Dermis lymphatic vessel endothelial cell (primary cell): ENCODE measurements at places on chromosomes 5 and 9. TPM values are rescaled to one million over a fixed set of nuclear protein-coding genes. Genes with fewer than 3 reads are reported as not detected.

AQP7 gene
- total RNA-seq: 0.11 TPM in 1 of 2 replicates, not detected in the other

CCNJL gene
- total RNA-seq: 4.0 and 6.6 TPM in 2 replicates

FRRS1L gene
- under 0.01 TPM in 2 replicates for total RNA-seq

DEPDC1B gene
- total RNA-seq: 1.6 and 3.1 TPM in 2 replicates

LCN6 gene
- not detected in 2 replicates for total RNA-seq

TAF11L10 gene
- total RNA-seq: not detected in 2 replicates

C5orf58 gene
- not detected in 2 replicates for total RNA-seq

SV2C gene
- total RNA-seq: under 0.01 TPM in 2 replicates

LECT2 gene
- not detected in 2 replicates for total RNA-seq

PIP5K1B gene
- total RNA-seq: 0.09 and 0.11 TPM in 2 replicates

PCDHGC4 gene
- 0.65 and 0.95 TPM in 2 replicates for total RNA-seq

BTNL9 gene
- 0.11 and 0.60 TPM in 2 replicates for total RNA-seq

C9 gene
- 0.09 and 0.11 TPM in 2 replicates for total RNA-seq

LHFPL2 gene
- total RNA-seq: 32.1 and 35.4 TPM in 2 replicates

ZNG1F gene
- 3.3 and 5.5 TPM in 2 replicates for total RNA-seq

GRIN3A gene
- total RNA-seq: under 0.01 TPM in 1 of 2 replicates, not detected in the other

SCGB3A2 gene
- not detected in 2 replicates for total RNA-seq

KDM4C gene
- total RNA-seq: 21.3 and 21.8 TPM in 2 replicates

GRPEL2 gene
- 43.9 and 57.2 TPM in 2 replicates for total RNA-seq

ARHGEF39 gene
- total RNA-seq: 0.17 and 0.33 TPM in 2 replicates

SPATA31A3 gene
- not detected in 2 replicates for total RNA-seq

LIFR gene
- 46.1 and 66.9 TPM in 2 replicates for total RNA-seq

C9orf50 gene
- not detected in 2 replicates for total RNA-seq

TOR2A gene
- total RNA-seq: 4.9 and 5.5 TPM in 2 replicates

IRX1 gene
- under 0.01 TPM in 1 of 2 replicates, not detected in the other for total RNA-seq

PCDHA8 gene
- under 0.01 and 0.09 TPM in 2 replicates for total RNA-seq

TOPORS gene
- total RNA-seq: 35.8 and 39.9 TPM in 2 replicates

MYMK gene
- not detected in 2 replicates for total RNA-seq

HTR1A gene
- total RNA-seq: not detected in 2 replicates

DPYSL3 gene
- total RNA-seq: 18.3 and 28.7 TPM in 2 replicates
